Esophagus squamous epithelium (tissue), 5 donors: ENCODE measurements at places on chromosomes 7 and 10. TPM values are rescaled to one million over a fixed set of nuclear protein-coding genes. Genes with fewer than 3 reads are reported as not detected.

DNA sequence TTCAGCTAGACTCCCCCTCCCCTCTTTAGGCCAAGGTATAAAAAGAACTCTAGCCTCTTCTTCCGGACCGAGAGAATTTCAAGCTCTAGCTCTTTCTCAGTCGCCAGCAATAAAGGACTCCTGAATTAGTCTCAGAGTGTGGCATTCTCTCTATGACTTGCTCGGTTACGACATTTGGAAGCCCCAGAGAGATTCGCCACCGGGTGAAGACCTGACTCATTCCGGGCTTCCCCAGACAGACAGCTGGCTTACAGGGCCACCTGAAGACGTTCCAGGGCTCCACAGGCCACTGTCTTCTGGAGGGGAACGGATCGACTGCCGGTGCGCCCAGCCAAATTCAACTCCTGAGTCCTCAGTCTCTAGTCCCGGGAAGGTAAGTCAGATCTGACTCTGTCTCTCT lies at the start of gene AKR1B15:
Gene AKR1B15 (plus strand): TSS at position 234 of the 400 bp plus-strand sequence. CDS start 15,510 bp downstream, outside the sequence.
- no peak for DNase-seq

DNA sequence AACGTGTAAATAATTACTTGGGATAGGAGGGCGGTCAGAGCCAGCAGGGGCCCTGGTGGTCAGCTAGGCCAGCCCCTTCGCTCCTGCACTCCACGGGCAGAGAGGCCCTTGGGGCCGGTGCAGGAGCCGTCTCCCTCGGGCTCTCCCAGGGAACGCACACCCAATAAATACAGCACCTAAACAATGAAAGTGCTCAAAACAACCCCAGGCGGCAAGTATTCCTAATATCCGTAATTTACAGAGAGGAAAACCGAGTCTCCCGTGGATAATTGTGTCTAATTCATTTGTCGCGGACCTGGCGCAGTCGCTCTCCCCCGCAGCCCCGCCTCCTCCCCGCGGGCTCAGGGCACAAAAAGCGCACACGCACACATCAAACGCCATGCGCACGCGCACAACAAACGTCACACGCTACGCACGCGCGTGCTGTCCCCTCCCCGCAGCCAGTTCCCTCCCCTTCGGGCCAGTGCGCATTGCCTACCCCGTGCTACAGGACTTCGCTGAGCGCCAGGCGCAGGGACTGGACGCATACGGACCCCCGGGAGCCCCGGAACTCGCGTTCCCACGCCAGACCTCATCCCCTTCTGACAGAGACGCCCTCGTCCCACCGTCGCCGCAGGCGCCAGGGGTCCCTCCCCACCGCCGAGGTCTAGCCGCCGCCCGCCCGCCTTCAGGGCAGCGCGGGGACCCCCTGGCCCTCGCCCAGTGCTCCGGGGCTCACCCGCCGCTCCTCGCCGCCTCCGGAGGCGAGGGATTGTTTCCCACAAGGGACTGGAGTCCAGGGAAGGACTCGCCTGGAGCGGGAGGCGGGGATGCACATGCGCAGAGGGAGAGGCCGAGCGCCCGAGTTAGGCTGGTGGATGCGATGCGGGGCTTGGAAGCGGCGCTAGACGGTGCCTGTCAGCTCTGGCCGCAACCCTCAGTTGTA lies at the start of gene ZNF248:
Gene ZNF248 (minus strand): TSS at position 324 of the 925 bp plus-strand sequence. CDS start 1,300 bp downstream, outside the sequence.
- DNase-seq: peak; percentile 75

Gene SCART1
- total RNA-seq: 2.5 TPM

Gene UPK3BL2
- 158 TPM for total RNA-seq

- DNase-seq: no peak
Observed at GRCh38 chr7:293681-294439, 3.9 kb downstream of the FOXL3 start.
